ENCODE measurements at places on chromosomes 3 and 15. TPM values are rescaled to one million over a fixed set of nuclear protein-coding genes. Genes with fewer than 3 reads are reported as not detected.

Gene ADCY5
- total RNA-seq: 11.8 TPM

Gene TTBK2
- 37.6 TPM for total RNA-seq

Gene ISL2
- total RNA-seq: 9.6 TPM

Gene SLC24A5
- total RNA-seq: 22.1 TPM

Gene ABI3BP
- total RNA-seq: 146 TPM

Gene SLC22A13
- 0.27 TPM for total RNA-seq

Gene TXNRD3
- 15.3 TPM for total RNA-seq

Gene XYLB
- total RNA-seq: 9.3 TPM

Gene PPM1M
- total RNA-seq: 10.6 TPM

Gene IL5RA
- 0.44 TPM for total RNA-seq

Gene LRRIQ4
- 0.33 TPM for total RNA-seq

Gene ROBO1
- total RNA-seq: 90.7 TPM

Gene CHDH
- total RNA-seq: 9.1 TPM

Gene TMEM43
- total RNA-seq: 68.6 TPM

Gene TPRG1
- total RNA-seq: 0.49 TPM

Gene TWF2
- total RNA-seq: 25.1 TPM

Gene ADAMTS7
- total RNA-seq: 20.7 TPM

Gene GOLGA6D
- not detected for total RNA-seq

Gene BLM
- total RNA-seq: 5.5 TPM

Gene LYZL4
- total RNA-seq: not detected

Gene SFMBT1
- 25.1 TPM for total RNA-seq

Data from camera-type eye (tissue), 1 donor.